Kidney capillary endothelial cell (primary cell): ENCODE measurements at places on chromosomes 4 and X.

DNA sequence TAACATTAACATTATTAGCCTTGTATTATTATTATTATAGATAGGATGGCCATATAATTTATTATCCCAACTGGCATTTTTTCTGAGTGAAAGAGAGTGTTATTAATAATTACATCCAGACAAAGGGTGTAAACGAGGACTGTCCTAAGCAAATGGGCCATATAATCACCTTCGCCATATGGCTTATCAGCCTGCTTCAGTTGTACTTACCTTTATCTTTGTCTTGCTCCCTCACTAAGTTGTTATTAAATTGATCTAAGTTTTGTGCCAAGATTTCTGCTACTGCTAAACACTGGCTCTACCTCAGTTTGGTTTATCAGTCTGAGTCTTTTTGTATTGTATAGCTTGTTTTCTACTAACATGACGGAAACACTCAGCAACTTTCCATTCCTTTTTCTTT, 76.9 kb downstream of the STIM2 start:
- DNase-seq = no peak

- no peak for DNase-seq
These were observed 34.6 kb upstream of the TBC1D9 start for GRCh38 chr4:140790765-140791164.

- no peak for DNase-seq
These were observed 31.9 kb downstream of the CBR4 start for GRCh38 chr4:168978001-168978700.

GRCh38 chr4:143212566-143212965, 27.8 kb downstream of the USP38 start:
- DNase-seq = no peak

DNA sequence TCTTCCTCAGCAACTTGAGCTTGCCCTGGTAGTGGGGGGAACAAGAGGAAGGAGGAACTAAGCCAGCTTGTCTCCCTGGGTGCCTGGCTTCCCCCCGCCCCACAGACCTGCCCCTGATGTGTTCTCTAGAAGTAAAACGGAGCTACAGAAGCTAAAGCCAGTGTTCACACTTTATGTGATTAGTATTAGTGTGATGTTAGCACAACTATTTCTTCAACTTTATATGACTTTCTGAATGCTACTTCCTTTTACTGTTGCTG, 10.7 kb downstream of the RGS12 start:
- DNase-seq = no peak

- DNase-seq = no peak
These were observed 96.1 kb downstream of the FRYL start for GRCh38 chr4:48683784-48684666.

GRCh38 chrX:148661035-148661434, 160.6 kb downstream of the AFF2 start:
- no peak for DNase-seq

DNA sequence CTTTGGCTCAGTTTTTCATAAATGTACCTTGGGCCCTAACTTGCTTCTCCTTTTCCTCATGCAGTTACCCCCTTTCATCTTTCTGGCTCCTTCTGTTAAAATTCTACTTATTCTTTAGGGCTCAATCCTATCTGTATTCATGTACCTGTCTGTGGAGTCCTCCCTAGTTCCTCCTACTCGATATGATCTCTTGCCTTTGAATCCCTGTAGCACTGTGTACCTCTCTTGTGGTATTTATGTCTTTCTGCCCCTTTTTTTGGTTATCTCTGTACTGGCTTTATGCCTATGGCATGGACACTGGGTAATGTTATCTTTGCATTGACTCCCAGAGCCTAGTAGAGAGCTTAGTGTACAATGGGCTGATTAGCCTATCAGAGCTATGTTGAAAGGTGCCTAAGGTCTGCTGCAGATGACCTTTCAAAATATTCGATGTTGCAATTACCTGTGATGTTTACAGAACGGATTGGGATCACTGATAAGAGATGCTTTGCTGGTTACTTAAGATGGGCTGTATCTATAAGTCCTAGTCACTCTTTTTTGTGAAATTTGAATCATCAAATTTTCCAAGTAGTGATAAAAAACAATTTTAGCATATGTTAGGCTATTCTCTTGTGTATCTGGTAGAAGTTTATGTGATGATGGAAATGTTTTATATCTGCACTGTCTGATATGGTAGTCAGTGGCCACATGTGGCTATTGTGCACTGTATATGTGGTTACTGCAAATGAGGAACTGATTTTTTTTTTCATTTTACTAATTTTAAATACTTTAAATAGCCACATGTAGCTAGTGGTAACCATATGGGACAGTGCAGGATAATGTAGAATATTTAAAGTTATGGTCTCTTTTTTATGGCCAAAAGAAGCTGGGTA, 33.5 kb downstream of the TMEM164 start:
- no peak for DNase-seq

- DNase-seq = no peak
These were observed 129.1 kb upstream of the AFF2 start for GRCh38 chrX:148371291-148371690.

- DNase-seq = no peak
These were observed 44.5 kb downstream of the BRWD3 start for GRCh38 chrX:80765220-80765625.

DNA sequence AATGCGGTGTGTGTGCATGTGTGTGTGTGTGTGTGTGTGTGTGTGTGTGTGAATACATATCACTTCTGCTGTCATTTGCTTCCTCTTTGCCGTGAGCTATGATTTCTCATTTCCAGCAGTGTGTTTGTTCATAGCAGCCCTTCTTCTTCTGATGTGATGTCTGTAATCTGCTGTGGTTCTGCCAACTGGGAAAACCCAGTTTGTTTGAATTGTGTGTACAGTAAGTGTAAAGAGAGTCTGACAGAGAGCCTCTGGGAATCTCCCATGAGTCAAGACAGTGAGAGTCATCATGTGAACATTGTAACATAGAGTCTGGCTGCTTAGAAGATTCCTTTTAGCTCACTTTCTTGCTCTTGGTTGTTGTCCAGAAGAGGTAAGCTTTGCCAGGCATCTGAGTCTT, 8.4 kb upstream of the NWD2 start:
- DNase-seq = no peak

DNA sequence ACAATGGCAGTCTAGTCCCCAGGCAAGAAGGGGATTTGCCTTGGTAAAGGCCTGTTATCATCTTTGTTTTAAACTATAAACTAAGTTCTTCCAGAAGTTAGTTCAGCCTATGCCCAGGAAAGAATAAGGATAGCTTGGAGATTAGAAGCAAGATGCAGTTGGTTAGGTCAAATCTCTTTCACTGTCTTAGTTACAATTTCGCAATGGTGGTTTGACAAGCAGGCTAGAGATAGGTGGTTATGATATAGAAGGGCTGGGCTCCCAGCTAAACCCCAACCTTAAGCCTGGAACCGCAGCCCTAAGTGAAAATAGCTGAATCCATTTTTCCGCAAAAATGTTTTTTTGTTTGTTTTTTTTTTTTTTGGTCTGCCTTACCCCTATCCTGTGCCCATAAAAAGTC, 41.8 kb upstream of the NEIL3 start:
- no peak for DNase-seq

GRCh38 chrX:136920001-136920400, 39.5 kb upstream of the RBMX start:
- no peak for DNase-seq

GRCh38 chr4:29259556-29259955, 1460.6 kb upstream of the PCDH7 start:
- DNase-seq = no peak

- DNase-seq = no peak
These were observed 77.5 kb downstream of the HCCS start for GRCh38 chrX:11188664-11189063.

DNA sequence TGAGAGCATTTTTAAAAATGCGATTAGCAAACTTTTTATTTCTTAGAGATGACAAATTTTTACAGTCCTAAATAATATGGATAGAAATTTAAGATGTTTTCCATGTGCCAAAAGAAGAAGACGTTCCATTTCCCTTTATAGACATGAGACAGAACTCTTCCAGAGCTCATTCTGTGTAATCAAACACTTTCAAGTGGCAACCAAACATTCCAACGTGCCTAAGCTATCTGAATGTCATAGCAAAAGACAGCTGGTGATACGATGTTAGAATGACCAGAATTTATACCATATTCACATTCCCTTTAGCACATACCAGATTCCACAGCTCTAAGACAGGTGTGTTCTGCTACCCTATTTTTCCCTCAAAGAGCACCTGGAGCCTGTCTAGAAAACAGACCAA, 133.2 kb downstream of the ENOX2 start:
- no peak for DNase-seq

DNA sequence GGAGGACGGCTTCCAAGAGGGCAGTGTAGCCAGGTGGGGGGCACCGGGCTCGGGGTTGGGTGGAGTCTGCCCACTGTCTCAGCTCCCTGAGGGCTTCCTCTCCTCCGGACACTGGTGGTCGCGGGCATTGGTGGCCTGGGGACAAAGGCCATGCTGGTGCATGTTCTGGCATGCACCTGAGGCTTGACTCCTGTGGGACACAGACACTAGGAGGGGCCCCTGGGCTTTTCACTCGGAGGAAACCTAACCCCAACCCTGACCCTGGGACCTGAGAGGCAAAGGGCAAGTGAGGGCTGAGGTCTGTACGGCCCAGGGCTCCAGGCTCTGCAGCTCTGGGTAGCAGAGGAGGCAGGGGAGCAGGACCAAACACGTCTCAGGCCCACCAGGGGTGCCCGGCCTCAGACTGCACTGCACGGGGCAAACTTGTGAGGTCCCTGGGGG, 22.3 kb upstream of the FGFR3 start:
- no peak for DNase-seq

GRCh38 chrX:109843963-109844751, 111.1 kb upstream of the ACSL4 start:
- DNase-seq = no peak

DNA sequence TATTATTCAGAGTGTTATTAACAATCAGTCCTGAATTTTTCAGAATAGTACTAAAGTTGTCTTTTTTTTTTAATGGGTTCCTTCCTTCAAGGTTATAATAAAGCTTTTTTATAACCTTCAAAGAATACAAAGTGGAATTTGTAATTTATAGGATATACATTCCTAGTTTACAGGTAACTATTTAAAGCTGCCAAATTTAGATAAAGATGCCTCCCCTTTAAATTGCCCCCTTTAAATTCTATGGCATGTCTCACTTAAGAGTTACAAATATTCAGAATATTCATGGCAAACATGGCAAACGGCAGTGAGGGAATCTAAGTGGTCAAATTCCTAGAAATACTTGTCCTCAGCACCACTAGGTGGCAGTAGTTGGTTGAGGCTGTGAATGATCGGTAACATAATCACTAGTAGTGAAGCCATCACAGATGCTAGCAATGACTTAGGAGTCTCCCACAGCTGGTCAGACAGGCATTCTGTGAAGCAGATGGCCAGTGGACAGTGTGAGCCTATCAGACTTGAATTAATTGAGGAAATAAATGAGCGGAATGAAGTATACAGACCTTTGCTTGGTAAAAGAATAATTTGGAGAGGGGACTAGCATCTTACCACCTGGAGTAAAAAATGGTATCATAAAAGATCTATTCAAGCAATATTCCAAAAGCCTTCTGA, 86.4 kb downstream of the CBR4 start:
- DNase-seq = peak; percentile 73

- no peak for DNase-seq
These were observed 2.2 kb upstream of the RTL8B start for GRCh38 chrX:135024526-135024925.

- no peak for DNase-seq
These were observed 61.9 kb upstream of the CLDN34 start for GRCh38 chrX:9905288-9905687.

DNA sequence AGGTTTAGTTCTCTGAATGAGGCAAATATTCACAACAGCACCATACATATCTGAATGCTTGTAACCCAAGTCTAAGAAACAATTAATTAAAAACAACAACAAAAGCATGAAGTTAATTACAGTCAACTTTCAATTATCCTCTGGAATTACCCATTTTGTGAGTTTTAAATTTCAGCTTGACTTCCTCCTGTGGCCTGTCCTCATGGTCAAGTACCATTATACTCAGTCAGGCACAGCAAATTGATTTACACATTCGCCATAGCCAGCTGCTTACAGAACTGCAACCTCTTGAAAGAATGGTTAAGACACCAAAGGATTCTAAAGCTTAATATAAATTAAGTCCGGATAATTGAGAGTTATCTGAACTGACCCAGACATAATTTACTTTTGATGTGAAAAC, 306.5 kb downstream of the CAMK2D start:
- DNase-seq = no peak

DNA sequence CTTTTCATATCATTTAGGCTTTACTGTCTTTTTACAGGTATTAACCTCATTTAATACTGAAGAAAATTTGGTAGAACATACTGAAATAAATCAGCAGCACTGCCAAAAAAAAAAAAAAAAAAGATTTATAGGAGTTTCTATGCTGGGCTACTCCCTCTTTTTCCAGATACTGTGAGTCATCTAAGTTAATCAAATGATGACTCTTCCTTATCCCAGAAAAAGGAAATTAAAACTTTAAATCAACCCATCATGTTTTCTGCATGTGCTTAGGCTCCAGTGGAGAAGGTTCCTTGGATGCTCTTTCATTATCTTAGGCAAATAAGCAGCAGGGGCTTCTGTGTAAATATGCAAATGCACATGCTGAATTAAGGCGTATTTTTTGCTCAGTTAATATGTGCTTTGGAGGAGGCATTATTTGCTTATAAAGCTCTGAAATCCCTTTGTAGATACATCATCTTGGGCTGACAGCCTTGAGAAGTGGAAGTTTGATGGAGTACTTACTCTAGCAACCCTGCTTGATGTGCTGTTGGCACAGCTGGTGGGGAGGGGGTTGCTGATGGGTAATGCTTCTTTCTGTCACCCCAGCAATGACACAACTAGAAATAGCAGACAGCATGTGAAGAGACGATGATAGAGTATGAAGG, 136.1 kb downstream of the C4orf33 start:
- no peak for DNase-seq

DNA sequence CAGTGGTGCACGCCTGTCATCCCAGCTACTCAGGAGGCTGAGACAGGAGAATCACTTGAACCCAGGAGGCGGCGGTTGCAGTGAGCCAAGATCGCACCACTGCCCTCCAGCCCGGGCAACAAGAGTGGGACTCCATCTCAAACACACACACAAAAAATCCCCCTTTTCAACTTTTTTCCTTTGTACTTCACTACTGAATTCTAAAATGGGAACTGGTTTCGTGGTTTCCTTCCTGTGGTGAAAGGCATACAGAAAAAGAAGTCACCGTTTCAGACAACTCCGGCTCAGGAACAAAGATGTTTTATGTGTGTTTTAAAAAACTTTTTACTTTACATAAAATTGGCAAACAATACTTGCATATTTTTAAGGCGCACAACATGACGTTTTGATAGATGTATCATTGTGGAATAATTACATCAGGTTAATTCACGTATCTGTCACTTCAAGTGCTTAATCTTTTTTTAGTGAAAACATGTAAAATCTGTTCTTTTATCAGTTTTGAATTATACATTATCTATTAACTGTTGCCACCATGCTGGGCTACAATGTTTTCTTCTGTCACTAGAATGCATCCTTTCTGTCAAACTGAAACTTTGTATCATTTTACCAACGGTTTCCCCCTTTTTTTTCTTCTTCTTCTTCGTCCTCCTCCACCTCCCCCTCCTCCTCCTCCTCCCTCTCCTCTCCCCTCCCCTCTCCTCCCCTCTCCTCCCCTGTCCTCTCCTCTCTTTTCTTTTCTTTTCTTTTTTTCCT, 186.0 kb downstream of the CRLF2 start:
- DNase-seq = no peak
